ENCODE measurements at places on chromosomes 16 and 17.

GRCh38 chr17:80129006-80129565 lies 17.8 kb downstream of the EIF4A3 start:
- no peak for DNase-seq

- DNase-seq = no peak
These were observed 32.2 kb downstream of the RHBDL3 start for GRCh38 chr17:32297860-32298259.

- no peak for DNase-seq
These were observed 2.5 kb upstream of the PRR35 start for GRCh38 chr16:557463-558297.

DNA sequence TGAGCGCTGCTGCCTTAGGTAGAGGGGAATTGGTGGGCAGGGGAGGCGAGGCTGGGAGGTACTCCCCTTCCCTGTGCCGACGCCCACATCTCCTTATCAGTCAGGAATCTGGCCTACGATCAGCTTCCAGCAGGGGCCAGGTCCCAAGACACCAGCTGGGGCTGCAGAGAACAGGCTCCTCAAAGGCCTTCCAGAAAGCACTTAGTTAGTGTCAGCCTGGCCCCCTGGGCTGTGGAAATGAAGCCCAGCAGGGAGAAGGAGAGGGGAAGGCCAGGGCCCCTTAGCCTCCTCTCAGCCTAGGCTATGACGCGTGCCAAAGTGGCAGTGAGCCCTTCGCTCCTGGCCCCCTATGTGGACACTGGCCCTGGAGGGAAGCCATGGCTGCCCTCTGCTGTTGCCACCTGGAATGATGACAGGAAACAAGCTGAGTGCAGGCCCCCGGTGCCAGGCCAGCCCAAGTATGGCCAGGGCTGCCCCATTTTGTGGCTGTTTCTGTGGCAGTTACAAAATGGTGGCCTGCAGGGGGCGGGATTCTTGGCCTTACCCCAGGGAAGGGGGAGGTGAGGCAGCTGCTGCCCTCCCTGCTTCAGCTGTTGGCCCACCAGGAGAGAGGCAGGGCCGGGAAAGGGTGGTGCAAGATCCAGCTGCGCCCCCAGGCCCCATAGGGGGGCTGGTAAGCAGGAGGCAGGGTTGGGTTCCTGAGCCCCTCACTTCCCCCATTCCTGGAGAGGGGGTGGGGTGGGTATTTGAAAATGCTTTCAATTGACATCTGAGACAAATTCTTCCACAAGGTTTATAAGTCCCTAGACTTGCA lies 11.3 kb downstream of the TBX4 start:
- no peak for DNase-seq

DNA sequence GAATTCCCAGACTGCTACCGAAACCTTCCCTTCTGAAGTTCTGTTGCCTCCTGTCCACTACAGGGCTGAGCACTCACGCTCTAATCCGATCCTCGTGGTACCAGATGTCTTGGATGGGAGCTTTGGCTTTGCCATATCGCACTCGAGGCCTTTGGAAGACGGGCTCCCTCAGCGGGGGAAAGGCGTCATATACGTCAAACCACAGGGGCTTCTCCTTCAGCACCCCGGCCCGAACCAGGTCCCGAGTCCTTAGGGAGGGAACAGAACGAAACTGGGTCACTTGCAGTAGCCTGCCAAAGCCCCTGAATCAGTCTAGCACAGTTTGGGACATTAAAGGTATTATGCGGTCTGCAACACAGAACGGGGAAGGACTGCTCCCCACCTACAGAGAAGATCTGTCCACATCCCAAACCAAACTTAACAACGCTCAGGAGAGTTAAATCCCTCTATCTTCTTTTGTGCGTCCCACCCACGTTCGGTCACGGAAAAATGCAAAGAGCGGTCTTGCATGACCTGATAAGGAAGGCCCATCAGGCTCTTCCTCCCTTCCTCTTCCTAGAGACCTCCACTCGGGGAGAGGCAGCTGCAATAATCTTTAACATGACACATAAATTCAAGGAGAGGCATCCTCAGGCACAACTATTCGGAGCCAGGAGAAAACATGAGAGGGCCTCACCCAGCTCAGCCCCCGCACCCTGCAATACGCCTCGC lies 526 bp downstream of the MRPS23 start:
- DNase-seq = no peak

DNA sequence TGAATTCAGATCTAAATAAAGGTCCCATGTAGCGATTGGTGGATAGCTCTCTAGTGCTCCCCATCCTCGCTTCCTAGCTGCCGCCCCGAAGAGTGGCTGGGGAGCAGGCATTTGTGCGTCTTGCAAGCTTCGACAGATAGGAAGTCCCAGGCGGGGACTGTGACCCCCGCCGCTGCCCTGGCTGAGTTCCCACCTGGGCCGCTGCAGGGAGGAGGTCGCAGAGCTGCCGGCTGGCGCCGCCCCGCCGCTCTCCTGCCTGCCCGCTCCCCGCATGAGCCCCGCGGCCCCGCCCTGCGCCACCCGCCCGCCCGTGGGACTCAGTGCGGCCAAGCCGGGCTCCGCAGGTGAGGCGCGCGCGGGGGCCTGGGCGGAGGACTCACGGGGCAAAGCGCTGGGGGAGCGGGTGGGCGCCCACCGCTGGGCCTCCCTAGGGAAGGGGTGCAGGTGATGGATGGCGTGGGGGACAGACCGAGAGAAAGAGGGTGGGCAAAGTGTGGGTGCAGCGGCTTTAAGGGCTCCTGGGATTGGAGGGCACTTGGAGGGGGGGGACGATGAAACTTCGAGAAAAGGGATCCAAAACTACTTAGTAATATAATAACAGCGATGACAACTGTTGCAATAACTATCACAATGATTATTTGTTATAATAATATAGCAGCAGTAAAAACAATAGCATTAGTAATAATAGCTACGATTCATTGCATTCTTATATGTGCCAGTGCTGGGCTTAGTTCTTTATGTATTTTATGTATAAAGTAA lies at the start of gene OTOA:
Gene OTOA, plus strand, starts transcription at position 80 of the 759 bp plus-strand sequence. CDS start 14,547 bp downstream, outside the sequence.
- DNase-seq = no peak

DNA sequence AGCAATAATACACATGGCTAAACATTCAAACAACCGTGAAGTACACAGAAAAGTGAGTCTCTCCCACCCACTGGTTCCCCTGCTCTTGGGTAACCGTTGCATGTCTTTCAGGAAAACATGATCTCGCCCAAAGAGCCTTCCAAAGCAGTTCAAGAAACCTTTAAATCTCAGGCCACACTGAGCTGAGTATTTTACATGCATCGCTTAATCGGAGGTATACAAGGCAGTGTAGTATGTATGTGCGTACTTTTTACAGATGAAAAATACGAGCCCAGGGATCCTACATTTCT lies 741 bp upstream of the DEXI start:
- DNase-seq = no peak

- no peak for DNase-seq
These were observed 12.3 kb downstream of the PLXDC1 start for GRCh38 chr17:39139161-39139511.

GRCh38 chr16:27762441-27762840 lies 212.5 kb downstream of the KATNIP start:
- DNase-seq = no peak

DNA sequence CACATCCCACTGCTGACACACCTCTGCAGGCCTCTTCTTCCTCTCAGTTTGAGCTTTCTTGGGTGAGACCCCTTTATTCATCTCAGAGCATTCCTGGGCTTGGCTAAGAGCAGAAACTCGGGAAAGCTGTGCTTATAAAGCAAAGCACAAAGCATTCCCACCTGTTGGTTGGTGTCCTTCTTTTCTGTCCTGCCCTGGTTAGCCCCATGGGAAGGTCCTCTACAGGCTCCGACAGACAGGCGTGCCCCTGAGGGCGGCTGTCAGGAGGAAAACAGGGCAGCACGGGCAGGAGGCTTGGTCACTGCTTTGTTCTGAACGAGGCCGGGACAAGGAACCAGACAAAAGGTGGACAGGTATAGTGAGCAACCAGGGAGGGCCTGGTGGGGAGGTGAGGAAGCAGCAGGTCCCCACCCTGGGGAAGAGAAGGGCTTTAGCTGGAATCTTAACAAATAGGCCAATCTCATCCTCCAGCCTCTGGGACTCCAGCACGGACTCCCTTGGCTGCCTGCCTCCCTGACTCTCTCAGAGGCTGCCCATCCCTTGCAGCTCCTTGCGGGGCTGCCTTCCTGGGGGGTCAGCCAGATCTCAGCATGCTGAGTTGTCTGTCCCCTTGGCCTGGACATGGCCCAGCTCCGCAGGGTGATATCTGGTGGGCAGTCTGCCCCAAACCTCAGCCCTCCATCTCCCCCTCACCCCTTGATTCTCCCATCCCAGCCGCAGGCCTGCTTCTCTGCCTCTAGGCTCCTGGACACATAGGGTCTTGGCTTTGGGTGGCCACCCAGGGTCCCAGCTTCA lies 1.7 kb downstream of the MEOX1 start:
- DNase-seq = no peak

GRCh38 chr16:89363621-89364393 lies 126.6 kb downstream of the ANKRD11 start:
- DNase-seq = no peak

DNA sequence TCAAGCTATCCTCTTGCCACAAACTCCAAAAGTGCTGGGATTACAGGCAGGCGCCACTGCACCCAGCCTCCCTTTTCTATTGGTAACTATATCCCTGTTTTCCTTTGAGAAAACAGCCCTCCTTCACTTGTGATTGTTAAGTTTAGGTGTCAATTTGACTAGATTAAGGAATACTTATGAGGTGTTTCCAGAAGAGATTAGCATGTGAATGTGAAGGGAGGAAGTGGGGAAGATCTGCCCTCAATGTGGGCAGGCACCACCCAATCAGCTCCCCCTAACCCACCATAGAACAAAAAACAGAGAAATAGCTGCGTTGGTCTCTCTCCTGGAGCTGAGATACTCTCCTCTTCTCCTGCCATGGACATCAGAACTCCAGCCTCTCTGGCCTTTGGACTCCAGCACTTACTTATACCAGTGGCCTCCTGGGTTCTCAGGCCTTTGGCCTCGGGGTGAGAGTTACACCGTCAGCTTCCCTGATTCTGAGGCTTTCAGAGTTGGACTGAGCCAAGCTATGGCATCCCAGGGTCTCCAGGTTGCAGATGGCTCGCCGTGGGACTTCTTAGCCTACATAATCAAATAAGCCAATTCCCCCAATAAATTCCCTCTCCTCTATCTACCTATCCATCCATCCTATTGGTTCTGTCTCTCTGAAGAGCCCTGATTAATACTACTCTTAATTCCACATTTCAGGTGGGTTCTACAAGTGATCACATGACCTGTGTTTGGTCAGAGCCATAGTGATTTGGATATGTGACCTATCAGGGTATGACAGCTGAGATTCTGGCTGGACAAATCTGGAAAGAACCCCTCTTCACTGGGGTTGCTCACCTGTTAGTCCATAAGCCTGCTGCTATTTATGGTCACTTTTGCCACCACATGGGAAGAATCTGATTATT lies 12.0 kb upstream of the STAT3 start:
- DNase-seq = no peak

- DNase-seq = no peak
These were observed 14.1 kb upstream of the G6PC1 start for GRCh38 chr17:42886283-42887176.

DNA sequence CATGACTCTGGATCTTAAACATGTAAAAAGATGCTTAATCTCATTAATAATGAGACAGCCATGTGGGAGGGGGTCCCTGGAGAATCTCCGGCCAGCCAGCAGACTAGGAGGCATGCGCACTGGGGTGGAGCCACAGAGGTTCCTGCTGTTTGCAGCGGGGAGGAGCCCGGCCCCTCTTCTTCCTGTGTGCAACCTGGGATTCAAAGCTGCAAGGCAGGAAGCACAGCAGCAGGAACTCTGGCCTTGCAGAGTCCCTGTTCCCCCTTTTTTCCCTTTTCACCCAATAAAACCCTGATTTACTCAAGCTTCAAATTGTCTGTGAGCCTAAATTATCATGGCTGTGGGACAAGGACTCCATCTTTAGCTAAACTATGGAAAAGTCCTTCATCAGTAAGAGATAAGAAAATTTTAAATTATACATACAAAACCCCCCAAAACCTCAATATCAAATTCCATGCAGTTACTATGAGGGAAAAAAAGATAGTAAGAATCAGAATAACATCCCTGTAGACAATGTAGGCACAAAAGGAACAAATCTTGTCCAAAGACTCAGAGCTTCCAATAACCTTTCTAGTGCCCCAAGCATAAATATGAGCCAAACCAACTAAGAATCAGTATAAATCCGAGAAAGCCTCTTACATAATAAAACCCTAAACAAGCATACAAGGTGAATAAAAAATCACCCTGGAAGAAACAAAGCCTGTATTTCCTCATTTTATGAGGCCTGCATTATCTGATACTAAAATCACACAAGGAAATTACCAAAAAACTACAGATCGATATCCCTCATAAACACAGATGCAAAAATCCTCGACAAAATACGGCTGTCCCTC lies 12.1 kb downstream of the CFDP1 start:
- DNase-seq = peak; percentile 41

- no peak for DNase-seq
These were observed 1.6 kb downstream of the CKLF start for GRCh38 chr16:66554021-66554420.

DNA sequence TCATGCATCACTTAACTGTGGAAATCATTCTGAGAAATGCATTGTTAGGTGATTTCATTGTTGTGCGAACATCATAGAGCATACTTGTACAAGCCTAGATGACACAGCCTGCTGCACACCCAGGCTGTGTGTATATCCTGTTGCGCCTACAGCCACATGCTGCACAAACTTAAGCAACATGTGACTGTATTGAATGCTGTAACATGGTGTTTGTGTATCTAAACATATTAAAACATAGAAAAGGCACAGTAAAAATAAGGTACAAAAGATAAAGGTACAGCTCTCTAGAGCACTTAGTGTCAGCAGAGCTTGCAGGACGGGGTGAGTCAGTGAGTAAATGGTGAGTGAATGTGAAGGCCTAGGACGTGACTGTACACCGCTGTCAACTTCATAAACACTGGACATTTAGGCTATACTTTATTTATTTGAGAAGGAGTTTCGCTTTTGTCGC lies 11.9 kb downstream of the FOXK2 start:
- DNase-seq = no peak

GRCh38 chr16:57379579-57379978 lies 7.3 kb downstream of the CX3CL1 start:
- no peak for DNase-seq

- no peak for DNase-seq
These were observed 5.8 kb downstream of the FOXL1 start for GRCh38 chr16:86584071-86584685.

DNA sequence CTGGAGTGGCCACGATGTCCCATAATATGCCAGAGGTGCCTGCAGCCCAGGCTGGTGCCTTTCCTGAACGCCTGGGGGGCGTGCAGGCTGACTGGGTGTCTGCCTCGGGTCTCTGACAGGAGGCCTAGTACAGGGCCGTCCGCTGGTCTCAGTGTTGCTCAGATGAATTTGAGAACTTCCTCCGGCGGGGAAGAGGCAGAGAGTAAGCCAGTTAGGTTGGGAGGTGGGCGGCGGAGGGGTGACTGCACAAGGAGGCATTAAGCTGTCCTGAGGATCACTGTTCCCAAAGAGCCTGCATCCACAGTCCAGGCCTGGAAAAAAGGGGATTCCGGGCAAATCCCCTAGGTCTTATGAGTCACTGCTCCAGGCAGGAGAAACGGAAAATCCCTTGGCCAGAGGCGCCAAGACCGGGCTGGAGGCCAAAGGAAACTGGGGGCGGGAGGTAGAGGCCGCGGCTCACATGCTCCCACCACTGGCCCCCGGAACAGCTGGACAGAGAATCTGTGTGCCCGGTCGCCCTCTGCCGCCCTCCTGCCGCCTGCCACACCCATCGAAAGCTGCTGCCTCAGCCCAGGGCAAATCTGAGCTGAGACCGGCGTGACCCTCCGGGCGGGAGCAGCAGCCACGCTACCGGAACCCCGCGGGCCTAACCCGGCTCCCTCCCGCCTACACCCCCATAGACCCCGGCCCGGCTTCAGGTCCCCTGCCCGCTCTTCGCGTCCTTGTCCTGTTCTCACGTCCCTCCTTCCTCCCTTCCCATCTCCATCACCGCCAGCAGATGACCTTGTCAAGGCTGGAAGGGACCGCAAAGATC lies 1.2 kb downstream of the TRIM47 start:
- DNase-seq = peak; percentile 93
